Mammary microvascular endothelial cell (primary cell): ENCODE measurements at places on chromosomes 2 and 18. TPM values are rescaled to one million over a fixed set of nuclear protein-coding genes. Genes with fewer than 3 reads are reported as not detected.

Gene UPP2
- total RNA-seq, result not detected in 2 replicates

Gene RAB6C
- total RNA-seq, result not detected in 2 replicates

Gene SLC16A14
- 0.60 and 1.5 TPM in 2 replicates for total RNA-seq

Gene SAG
- not detected in 2 replicates for total RNA-seq

Gene GAREM1
- 0.39 and 0.53 TPM in 2 replicates for total RNA-seq

Gene FNDC4
- 15.9 and 20.3 TPM in 2 replicates for total RNA-seq

Gene ANKRD30BL
- not detected in 2 replicates for total RNA-seq

Gene CD302
- total RNA-seq, result 5.2 and 5.7 TPM in 2 replicates

Gene PLEK
- total RNA-seq, result 0.05 TPM in 1 of 2 replicates, not detected in the other

Gene KLHL30
- not detected in 2 replicates for total RNA-seq

Gene RBM44
- total RNA-seq, result 0.10 and 0.20 TPM in 2 replicates
